Upper lobe of left lung (tissue), 6 donors: ENCODE measurements at places on chromosomes 6 and 20. TPM values are rescaled to one million over a fixed set of nuclear protein-coding genes. Genes with fewer than 3 reads are reported as not detected.

GRCh38 chr6:53159558-53159957 lies 10.9 kb upstream of the GCM1 start:
- no peak for DNase-seq

Gene SNAP25
- not detected for total RNA-seq

DNA sequence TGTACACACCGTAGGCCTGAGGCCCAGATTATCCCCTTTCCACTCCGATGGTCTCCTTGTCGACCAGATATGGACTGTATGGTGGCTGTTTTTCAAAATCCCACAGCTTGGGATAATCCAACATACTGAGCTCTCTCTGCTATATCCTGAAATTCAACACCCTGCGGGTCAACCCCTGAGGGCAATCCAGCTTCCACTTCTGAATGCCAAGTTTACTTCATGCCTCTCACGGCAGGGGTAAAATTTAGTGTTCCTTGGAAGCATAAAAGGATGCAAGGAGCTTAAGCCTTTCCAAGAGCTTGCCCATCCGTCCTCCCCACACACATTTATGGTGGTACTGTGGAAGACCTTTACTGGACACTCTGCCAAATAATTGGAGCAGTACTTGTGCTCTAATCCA lies 90.7 kb downstream of the PLG start:
- no peak for DNase-seq

DNA sequence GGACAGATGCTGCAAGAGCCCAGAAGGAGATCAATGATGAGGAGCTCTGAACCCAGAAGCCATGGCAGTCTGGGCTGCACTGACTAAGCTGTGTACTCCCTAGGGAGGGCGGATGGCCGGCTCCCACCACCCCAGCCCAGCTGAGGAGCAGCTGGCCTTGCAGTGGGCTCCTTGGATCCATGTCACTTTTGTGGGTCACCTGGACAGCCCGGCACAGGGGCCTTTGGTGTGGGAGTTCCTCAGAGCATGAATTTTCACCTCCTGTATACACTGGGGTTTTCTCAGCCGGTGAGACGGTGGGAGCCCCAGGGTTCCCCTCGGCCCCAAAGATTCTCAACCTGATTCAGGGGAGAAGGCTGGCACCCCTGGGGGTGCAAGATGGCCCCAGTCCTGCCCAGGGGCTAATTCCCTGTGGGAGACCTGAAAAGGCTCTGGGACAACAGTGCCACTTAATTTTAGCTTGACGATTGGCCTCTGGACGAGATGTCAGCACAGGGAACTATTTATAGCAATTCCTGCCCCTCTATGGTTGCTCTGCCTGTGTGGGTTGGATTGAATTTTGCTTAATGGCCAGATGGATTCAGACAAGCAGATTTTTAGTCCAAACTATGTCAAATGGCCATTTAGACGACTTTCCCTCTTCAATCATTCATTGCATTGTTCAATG lies 121.6 kb upstream of the PMEPA1 start:
- no peak for DNase-seq

GRCh38 chr20:14245368-14245970 lies 91.9 kb downstream of the FLRT3 start:
- no peak for DNase-seq
